ENCODE measurements at places on chromosomes 3 and 15.

- no peak overlapping the region for H3K4me3 ChIP-seq
- H3K4me1 ChIP-seq, result peaks cover 31% of the 10 kb centered on the region
- DNase-seq, result no peak
- H3K36me3 ChIP-seq, result no peaks in the 10 kb centered on the region
Observed at GRCh38 chr15:68333775-68334470, 56.4 kb downstream of the FEM1B start.

- no peak overlapping the region for H3K27ac ChIP-seq
- no peak for DNase-seq
- H3K4me3 ChIP-seq, result no peak overlapping the region
- no peaks in the 10 kb centered on the region for H3K27me3 ChIP-seq
Observed at GRCh38 chr3:113331187-113331586, 110.1 kb downstream of the CFAP44 start.

GRCh38 chr15:95261968-95262367 lies 1030.6 kb downstream of the MCTP2 start:
- no peaks in the 10 kb centered on the region for H3K36me3 ChIP-seq
- H3K4me3 ChIP-seq, result no peak overlapping the region
- no peaks in the 10 kb centered on the region for H3K27me3 ChIP-seq
- H3K4me1 ChIP-seq, result peaks cover 49% of the 10 kb centered on the region
- DNase-seq, result no peak
- H3K27ac ChIP-seq, result no peak overlapping the region

DNA sequence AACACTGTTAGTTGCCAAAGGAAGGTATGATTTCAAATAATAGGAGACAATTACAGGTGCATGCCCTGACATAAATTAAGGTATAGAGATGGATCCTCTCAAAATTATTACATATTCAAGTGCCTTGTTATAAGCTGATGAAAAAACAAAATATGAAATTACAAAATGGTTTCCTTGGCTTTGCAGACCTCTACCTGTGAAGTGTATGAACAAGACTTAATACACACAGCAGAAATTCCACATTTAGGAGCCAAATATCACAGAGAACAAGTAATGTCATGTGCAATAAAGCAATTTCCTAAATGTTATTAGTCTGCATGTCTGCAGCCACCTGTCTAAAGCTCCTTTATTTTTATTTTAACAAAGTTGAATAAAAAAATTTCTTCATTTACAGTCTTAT lies 151.5 kb downstream of the ALCAM start:
- DNase-seq, result no peak
- no peak overlapping the region for H3K27ac ChIP-seq
- H3K27me3 ChIP-seq, result no peaks in the 10 kb centered on the region
- H3K4me1 ChIP-seq, result no peaks in the 10 kb centered on the region
- H3K36me3 ChIP-seq, result no peaks in the 10 kb centered on the region
- H3K4me3 ChIP-seq, result no peak overlapping the region

All from neural progenitor cell (in vitro differentiated cells).